ENCODE measurements at places on chromosomes 4 and X.

- no peak for DNase-seq
These were observed 4.8 kb downstream of the CAPN6 start for GRCh38 chrX:111265486-111265885.

- DNase-seq, result no peak
These were observed 480.7 kb upstream of the NWD2 start for GRCh38 chr4:36763814-36764213.

- no peak for DNase-seq
These were observed 17.5 kb downstream of the RAB39B start for GRCh38 chrX:155246748-155247147.

DNA sequence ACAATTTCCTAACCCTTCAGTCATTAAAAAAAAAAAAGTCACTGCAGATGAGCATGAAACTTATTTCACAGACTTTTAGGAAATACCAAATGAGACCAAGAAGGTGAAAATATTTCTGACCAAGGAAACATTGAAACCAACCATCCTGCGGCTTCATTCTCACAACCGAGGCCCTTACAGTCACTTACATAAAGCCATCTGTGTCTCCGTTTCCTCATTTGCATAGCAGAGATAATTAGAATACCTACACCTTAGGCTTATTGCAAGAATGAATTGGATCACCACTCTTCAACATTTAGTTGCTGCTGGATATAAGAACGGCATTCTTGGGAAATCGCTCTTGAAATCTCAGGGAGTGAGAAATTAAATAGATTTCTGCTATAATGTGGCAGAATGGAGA, 356.2 kb downstream of the HS3ST1 start:
- DNase-seq, result no peak

DNA sequence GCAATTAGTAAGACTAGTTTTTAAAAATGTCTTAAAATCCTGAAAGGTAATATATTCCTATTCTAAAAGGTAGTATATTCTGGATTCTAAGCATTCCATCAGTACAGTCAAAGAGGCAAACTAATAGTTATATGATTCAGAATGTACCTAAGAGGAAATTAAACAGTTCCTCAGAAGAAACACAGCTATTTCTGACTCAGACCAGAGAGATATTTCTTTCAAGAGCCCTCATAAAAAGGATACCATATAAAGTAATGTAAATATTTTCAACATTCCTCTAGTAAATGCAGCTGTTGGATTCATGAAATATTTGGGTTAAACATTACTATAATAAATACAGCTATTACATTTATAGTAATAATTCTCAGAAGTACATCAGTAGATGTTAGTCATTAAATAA, 358.3 kb downstream of the MAGEB5 start:
- no peak for DNase-seq

DNA sequence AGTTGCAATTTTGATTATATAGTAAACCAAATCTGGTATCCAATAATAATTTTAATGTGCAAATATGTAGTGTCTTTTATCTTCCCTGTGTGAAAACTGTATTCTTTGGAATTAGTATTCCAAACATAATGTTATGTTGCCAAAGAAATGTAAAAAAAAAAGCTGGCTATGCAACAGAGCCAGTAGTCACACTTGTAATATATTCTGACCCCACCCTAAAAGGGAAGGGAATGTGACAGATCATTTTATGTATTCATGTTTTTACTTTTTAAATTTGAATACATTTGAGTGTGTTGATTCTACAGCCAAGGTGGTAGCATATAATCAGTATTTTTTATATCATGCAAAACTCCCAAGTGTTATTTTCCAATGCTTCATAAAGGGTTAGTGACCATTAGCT, 27.9 kb upstream of the MCUB start:
- DNase-seq, result no peak

DNA sequence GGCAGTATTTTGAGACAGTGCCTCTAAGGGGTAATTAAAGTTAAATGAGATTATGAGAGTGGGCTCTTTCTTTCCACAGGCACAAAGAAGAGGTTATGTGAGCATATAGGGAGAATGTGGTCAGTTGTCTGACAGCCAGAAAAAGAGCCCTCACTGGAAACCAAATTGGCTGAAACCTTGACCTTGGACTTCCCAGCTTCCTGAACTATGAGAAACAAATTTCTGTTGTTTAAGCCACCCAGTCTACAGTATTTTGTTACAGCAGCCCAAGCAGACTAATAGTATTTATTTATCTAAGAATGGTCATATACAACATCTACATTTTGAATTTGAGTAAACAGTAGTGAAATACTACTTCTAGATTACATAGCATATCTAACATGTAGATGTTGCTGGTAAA, 473.8 kb downstream of the IL15 start:
- no peak for DNase-seq

DNA sequence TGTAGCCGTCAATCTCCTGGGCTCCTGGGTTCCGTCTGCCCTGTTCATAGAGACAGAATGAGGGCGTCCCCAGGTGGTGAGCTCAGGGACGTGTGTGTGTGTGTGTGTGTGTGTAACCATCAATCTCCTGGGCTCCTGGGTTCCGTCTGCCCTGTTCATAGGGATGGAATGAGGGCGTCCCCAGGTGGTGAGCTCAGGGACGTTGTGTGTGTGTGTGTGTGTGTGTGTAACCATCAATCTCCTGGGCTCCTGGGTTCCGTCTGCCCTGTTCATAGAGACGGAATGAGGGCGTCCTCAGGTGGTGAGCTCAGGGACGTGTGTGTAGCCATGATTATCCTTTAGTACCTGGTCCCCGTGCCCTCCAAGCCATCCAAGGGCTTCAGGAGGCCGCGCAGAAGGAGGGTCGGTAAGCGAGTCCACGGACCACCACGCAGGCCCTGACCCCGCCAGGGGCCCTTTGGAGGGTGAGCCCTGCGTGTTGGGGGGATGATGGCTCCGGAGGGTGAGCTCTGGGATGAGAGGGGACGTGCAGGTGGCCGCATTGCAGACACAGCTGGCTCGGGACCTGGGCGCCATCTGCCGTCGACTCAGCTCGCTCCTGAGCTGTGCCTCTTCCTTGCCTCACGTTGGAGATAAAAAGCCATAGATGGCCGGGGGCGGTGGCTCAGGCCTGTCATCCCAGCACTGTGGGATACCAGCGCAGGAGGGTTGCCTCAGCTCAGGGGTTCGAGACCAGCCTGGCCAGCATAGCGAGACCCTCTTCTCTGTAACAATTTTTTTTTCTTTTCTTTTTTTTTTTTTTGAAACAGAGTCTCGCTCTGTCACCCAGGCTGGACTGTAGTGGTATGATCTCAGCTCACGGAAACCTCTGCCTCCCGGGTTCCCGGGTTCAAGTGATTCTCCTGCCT, 5.4 kb upstream of the GTPBP6 start:
- DNase-seq, result no peak
